ENCODE measurements at places on chromosomes 1 and 21.

DNA sequence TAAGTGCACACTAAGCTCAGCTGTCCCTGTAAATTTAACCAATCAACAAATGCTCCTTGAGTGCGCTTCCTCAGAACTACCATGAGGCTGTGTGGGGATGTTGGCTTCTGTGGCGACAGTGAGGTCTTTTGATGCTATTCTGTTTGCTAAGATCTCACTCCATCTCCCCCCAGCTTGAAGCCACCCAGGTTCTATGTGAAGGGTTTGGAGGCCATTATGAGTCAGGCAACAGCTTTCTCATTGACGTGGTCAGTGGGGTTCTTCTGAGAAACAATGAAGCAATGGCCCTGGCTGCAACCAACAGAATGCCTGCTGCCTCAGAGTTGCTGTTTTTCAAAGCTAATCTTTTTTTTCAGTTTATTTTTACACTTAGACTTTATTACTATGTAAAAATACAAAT is 205.5 kb downstream of the PTBP2 start:
- no peak for DNase-seq

GRCh38 chr1:93771843-93772242 is 90.2 kb upstream of the BCAR3 start:
- no peak for DNase-seq

GRCh38 chr1:3133686-3134085 is 64.7 kb downstream of the PRDM16 start:
- DNase-seq: no peak

DNA sequence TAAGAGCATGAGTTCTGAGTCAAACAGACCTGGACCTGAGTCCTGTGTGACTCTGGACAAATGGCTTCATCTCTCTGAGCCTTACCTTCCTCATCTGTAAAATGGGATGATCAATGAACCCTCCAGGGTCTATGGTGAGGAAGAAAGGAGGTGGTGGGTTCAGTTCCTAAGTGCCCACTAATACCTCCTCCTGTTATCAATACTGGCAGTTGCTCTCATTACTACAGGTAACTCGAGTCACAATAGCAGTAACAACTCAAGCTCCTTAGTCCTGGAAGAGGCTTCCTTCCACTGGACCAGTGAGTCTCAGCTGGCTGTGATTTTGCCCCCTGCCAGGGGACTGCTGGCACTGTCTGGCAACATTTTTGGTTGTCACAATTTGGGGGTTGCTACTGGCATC is 2.6 kb downstream of the PADI2 start:
- DNase-seq: no peak

- no peak for DNase-seq
Measured at GRCh38 chr1:86573763-86574484, 27.0 kb downstream of the CLCA4 start.

Measured in WTC11 (cell line).